ENCODE measurements at places on chromosomes 5 and 9.

DNA sequence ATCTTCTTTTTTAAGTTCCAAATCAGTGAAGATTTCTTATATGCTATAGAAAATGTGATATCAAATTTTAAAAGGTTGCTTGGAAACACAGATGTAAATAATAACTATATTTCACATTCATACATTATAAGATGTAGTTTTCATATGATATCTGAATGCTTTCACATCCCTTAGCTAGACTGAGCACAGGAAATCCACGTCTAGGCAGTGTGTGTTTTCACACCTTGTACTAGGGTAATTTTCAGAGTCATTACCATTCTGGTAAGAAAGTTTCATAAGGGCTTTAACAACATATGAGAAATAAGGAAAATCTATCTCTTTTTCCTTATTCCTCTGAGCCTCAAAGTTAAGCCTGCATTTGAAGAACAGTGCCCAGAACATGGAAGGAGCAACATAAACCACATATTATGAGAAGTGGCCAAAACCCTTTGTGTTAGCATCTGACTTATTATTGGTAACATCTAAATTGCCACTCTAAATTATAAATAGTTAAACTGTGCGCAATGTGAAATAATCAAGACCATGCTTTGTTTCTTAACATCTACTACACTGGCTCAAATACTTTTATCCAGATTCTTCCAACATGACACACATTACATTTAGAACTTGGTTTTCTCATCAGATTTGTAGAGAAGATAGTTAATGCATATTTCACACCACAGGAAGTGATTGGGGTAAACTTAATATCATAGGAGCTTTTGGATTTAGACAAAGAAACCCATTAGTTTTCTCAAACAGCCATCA, 113.3 kb downstream of the PPP2R2B start:
- no peak for DNase-seq

DNA sequence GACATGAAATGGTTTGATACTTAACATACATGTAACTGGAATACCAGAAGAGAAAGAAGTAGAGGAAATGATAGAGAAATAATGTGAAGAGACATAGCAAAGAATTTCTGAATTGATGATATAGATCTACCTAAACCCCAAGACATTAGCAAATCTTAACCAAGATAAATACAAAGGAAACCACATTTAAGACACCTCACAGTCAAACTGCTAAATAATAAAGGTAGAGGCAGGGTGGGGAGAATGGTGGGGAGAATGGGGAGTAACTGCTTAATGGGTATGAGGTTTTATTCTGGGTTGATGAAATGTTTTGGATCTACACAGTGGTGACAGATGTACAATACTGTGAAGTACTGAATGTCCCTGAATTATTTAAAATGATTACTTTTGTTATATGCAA, 17.5 kb downstream of the CARNMT1 start:
- no peak for DNase-seq

DNA sequence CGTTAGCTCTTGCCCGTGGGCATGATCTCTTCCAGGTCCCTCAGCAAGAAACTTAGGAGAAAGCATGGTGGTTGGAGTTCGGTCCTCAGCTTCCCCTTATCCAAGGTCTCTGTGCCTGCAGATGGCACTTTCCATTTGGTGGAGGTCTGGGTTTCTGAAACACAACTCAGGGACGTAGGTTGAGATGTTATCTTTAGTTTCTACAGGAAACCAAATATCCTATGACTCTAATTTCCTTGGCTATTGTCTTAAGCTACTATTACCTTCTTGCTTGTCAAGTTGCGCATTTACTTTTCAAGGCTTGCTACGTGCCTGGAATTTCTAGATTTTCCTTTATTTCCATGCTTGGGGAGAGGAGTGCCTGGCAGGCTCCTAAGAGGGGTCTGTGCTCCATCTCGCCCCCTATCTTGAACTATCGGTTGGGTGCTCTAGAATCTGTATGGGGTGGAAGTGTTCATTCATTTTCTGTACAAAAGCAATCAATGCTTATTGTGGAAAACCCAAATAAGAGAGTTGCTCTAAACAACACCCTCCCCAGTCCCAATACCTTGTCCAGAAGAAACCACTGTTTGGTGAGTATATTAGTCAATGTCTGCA, 32.9 kb upstream of the KCNIP1 start:
- no peak for DNase-seq

DNA sequence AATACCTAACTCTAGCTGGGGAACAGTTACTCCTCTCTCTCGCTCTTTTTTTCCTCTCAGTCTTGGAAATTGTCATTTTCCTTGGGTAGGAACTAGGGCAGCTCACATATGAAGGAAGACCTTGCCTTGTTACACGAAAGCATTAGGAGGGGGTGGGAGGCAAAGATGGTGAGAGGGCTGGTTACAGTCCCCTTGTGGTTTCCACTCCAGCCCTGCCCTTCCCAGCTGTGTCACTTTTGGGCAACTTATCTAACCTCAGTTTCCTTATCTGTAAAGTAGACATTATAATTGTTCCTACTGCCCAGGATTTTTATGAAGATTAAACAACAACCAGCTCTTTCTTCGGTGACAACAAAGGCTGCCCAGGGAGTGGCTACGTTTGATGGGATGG, 196.2 kb upstream of the CLINT1 start:
- no peak for DNase-seq

DNA sequence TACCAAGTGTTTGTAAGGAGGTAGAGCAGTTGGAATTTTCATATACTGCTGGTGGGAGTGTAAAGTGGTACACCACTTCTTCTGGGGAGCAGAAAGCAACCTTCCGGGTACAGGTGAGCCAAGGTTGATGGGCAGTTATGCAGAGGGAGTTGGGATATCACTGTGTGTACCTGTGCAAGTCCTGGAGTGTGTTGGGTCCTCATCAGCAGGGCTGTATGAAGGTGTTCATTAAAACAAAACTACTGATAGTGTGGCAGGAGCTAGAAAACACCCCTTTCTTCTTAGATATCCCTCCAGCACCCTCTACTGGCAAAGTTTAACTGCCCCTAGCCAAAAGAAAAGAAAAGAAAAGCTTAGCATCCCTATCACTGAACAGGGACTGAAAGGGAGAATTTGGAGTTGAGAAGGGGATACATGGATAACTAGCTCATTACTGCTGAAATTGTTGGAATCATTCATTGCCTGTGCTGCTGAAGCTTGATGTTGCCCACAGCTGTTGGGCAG, 10.7 kb downstream of the MARCHF6 start:
- peak; percentile 35 for DNase-seq

GRCh38 chr9:114237781-114238180, 82.4 kb downstream of the COL27A1 start:
- DNase-seq: no peak
